Colonic mucosa (tissue), 4 donors: ENCODE measurements at places on chromosomes 2 and 18. TPM values are rescaled to one million over a fixed set of nuclear protein-coding genes. Genes with fewer than 3 reads are reported as not detected.
A peak's percentile ranks its signal among the peaks of the same experiment; 100 is the strongest.

DNA sequence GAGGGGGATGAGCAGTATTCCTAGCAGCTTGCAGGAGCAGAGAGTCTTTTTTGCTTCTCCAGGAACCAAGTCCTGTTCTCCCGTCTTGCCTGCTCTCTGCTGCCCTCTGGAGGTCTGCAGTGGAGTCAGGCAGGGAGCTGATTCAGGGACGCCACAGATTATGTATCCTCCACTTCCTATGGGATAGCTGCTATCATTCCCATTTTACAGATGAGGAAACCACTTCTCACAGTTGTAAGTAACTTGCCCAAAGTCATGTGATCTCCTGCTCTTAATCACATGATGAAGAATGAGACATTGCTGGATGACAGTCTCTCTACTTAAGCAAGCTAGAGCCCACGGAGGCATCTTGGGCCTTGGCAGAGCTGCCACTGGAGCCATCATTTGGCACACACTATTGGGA, 8.3 kb downstream of the SLC4A5 start:
- H3K4me3 ChIP-seq = no peak overlapping the region
- peak; percentile 84 for DNase-seq
- H3K27ac ChIP-seq = no peak overlapping the region
- H3K27me3 ChIP-seq = no peaks in the 10 kb centered on the region

DNA sequence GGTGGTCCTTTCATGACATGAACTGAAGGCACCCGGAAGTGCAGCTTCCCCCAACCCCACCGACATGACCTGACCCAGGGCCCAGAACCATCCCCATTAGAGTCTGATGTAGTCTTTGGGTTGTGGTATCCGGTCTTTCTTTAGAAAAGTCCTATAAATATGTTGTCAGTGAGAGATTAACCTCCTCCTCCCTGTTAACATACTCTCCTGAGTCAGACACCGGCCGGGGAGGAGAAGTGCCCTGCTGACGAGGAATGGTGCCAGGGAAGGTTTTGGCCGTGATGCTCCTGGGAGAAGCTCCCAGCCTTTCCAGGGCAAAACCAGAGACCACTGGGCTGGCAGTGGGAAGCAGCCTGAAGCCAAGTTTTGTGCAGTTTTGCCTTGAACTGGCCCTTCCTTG, 109.0 kb downstream of the LAMA3 start:
- H3K36me3 ChIP-seq = no peaks in the 10 kb centered on the region
- no peak overlapping the region for H3K27ac ChIP-seq
- no peak overlapping the region for H3K4me3 ChIP-seq

The ERBB4 gene
- total RNA-seq = 0.05 TPM

The SKA1 gene
- total RNA-seq = 3.6 TPM
